ENCODE measurements at places on chromosomes 12 and 14. TPM values are rescaled to one million over a fixed set of nuclear protein-coding genes. Genes with fewer than 3 reads are reported as not detected.

- no peaks in the 10 kb centered on the region for H3K27me3 ChIP-seq
- H3K27ac ChIP-seq, result peak overlapping the region; percentile 93
- H3K4me3 ChIP-seq, result peak overlapping the region; percentile 100
- DNase-seq, result no peak
- H3K36me3 ChIP-seq, result peaks cover 2% of the 10 kb centered on the region
- H3K4me1 ChIP-seq, result peaks cover 62% of the 10 kb centered on the region
Measured at GRCh38 chr12:122981036-122981471, 573 bp downstream of the ARL6IP4 start.

DNA sequence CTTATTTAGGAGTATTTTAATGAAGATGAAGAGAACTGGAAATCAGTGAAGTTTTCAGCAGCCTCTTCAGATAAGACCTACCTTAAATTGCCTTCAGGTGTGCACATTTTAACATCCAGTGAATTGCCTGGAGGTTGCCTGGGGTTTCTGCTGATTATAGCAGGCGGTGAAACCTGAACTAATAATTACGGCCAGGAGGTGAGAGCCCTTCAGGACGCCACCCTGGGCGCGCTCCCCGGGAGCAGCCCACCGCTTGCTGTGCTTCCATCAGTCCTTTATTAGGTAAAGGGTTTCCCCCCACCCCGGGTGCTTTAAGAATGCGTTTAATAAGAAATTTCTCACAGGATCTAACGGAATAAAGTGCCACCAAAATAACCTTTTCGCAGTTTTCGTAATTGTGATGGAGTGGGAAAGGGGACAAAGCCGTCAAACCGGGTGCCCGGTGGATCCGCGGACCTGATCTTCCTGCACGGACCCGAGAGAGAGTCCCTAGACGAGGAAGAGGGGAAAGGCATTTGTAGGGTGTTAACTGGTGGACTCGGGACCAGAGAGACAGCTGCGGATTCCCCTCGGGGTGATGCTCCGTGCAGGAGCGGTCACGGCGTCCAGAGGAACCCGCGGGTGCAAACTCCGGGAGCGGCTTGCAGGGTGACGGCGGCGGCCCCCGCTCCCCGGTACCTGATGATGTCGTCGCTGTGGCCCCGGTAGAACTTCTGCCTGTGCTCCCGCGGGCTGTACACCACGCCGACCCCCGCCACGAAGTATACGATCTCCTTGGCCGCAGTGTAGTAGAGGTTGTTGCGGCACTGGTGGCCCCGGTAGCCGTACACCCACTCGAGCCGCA is 902 bp downstream of the EML5 start:
- no peaks in the 10 kb centered on the region for H3K36me3 ChIP-seq
- no peaks in the 10 kb centered on the region for H3K27me3 ChIP-seq
- peaks cover 5% of the 10 kb centered on the region for H3K4me1 ChIP-seq
- peak overlapping the region; percentile 53 for H3K4me3 ChIP-seq

Gene SELPLG
- 10.1 TPM for total RNA-seq

Gene LRTM2
- total RNA-seq, result not detected

DNA sequence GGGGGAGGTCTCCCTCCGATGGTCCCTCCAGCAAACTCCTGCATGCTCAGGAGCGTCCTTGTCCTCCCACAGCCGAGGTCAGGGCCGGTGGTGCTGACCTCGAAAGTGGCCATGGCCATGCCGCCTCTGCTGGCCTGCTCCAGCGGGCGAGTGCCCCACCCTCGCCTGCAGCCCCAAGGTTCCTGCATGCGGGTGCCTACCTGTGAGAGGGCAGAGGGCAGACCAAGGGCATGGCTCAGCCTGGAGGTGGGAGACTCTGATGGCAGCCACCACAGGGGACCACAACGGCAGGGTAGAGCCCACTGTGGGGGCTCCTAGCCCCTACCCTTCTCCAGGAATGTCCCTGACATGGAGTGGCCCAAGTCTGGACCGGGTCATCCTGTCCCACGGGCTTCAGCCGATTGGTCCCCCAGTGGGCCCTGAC is 38.1 kb upstream of the PPP1R13B start:
- no peak overlapping the region for H3K4me3 ChIP-seq
- no peak for DNase-seq
- H3K27me3 ChIP-seq, result no peaks in the 10 kb centered on the region
- no peaks in the 10 kb centered on the region for H3K36me3 ChIP-seq

Gene GZMH
- 1.9 TPM for total RNA-seq

- no peaks in the 10 kb centered on the region for H3K27me3 ChIP-seq
- DNase-seq, result no peak
- peaks cover 59% of the 10 kb centered on the region for H3K4me1 ChIP-seq
- peak overlapping the region; percentile 86 for H3K27ac ChIP-seq
Measured at GRCh38 chr14:104688505-104689108, 811 bp upstream of the INF2 start.

GRCh38 chr14:74240794-74241651 is 1.8 kb downstream of the VSX2 start:
- H3K4me3 ChIP-seq, result peak overlapping the region; percentile 57
- H3K36me3 ChIP-seq, result no peaks in the 10 kb centered on the region
- peaks cover 31% of the 10 kb centered on the region for H3K4me1 ChIP-seq
- H3K27me3 ChIP-seq, result peaks cover 32% of the 10 kb centered on the region

GRCh38 chr12:153080-153746 is 60.7 kb downstream of the SLC6A12 start:
- peaks cover 54% of the 10 kb centered on the region for H3K27me3 ChIP-seq
- H3K4me1 ChIP-seq, result peaks cover 8% of the 10 kb centered on the region
- no peak overlapping the region for H3K27ac ChIP-seq
- no peak overlapping the region for H3K4me3 ChIP-seq

DNA sequence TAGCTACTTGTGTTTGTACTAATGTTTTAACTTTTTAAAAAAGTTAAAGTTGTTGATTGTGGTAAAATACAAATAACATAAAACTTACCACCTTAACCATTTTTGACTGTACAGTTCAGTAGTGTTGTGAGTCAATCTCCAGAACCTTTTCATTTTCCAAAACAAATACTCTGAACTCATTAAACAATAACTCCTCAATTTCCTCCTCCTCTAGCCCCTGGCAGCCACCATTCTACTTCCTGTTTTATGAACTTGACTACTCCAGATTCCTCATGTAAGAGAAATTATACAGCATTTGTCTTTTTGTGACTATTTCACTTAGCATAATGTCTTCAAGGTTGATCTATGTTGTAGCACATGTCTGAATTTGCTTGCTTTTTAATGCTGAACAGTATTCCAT is 299.1 kb upstream of the AMIGO2 start:
- H3K4me3 ChIP-seq, result no peak overlapping the region
- H3K27me3 ChIP-seq, result no peaks in the 10 kb centered on the region
- no peak for DNase-seq
- no peaks in the 10 kb centered on the region for H3K36me3 ChIP-seq
- H3K4me1 ChIP-seq, result peaks cover 12% of the 10 kb centered on the region

Gene KHNYN
- total RNA-seq, result 68.9 TPM

- no peaks in the 10 kb centered on the region for H3K4me1 ChIP-seq
- H3K27ac ChIP-seq, result no peak overlapping the region
- H3K27me3 ChIP-seq, result no peaks in the 10 kb centered on the region
- DNase-seq, result no peak
- H3K4me3 ChIP-seq, result no peak overlapping the region
- no peaks in the 10 kb centered on the region for H3K36me3 ChIP-seq
Measured at GRCh38 chr12:90368081-90368480, 586.9 kb downstream of the CCER1 start.

DNA sequence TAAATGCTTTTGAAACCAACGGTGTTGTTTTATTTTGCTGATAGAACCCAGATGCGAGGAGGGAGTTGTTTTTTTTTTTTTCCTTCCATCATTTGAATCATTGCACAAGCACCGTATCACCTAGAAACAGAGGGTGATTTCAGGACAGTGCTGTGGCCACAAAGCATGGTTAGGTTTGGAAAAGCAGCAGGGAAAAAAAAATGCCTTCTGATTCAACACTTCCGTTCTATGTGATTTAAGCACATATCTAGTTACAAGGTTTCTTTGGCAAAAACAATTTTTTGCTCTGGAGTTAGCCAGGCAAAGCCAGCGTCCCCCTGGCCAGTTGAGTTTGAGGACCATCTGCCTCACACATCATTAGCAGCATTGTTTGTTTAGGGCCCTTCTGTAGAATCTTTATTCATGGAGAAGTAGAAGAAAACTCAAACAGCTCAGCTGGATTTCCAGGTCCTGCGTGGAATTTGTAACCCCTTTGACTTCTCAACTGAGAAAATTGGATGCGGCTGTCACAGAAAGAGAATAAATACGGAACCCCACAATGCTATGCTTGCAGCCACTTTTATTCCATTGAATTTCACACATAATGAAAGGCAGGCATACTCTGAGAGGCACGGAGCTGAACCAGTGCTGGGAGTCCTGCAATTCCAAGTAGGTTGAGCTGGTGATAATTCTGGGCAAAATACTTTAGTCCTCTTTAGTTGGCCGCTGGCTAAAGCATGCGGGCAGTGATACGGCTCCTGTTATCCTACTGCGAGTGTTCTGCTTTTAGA is 17.0 kb upstream of the WNT5B start:
- no peak overlapping the region for H3K27ac ChIP-seq
- peaks cover 27% of the 10 kb centered on the region for H3K4me1 ChIP-seq
- H3K36me3 ChIP-seq, result no peaks in the 10 kb centered on the region
- no peaks in the 10 kb centered on the region for H3K27me3 ChIP-seq
- DNase-seq, result no peak

Gene SLC10A1
- not detected for total RNA-seq

DNA sequence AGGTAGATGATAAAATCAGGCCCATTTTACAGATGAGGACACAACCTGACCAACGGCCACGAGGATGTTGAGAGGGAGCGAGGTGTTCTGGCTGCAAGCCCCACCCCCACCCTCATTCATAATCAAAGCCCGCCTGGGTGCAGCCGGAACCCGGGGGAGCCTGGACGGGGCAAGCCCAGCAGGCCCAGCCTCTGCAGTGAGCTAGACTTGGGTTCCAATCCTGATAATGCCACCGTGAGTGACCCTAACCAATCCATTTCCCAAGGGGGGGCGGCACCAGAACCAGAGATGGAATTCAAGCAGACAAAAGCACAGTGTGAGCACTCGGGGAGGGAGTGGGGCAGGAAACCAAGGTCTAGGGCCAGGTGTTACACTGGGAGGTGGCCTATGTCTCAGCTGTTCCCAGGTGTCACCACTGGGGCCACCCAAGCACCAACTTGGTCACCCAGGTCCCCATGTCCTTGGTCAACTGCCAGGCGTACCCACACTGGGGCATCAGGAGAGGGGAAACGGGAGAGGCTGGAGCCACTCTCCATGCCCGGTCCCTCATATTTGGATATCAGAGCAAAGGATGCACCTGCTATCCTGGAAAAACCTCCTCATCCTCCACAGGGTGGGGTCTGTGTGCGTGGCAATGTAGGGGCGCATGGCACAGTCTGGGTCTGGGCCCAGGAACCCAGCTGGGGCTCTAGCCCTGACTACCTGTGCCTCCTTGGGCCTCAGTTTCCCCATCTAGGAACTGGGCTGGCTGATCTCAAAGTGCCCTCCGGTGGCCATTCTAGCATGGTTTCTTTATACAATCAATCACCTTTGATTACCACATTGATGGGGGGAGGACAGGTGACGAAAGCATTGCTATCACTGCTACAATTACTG is 58.4 kb downstream of the FAM222A start:
- no peak overlapping the region for H3K27ac ChIP-seq
- no peak for DNase-seq
- H3K4me3 ChIP-seq, result no peak overlapping the region
- no peaks in the 10 kb centered on the region for H3K36me3 ChIP-seq

GRCh38 chr14:100614803-100615202 is 27.6 kb upstream of the BEGAIN start:
- no peak overlapping the region for H3K27ac ChIP-seq
- H3K4me1 ChIP-seq, result no peaks in the 10 kb centered on the region
- H3K36me3 ChIP-seq, result no peaks in the 10 kb centered on the region
- H3K4me3 ChIP-seq, result no peak overlapping the region

DNA sequence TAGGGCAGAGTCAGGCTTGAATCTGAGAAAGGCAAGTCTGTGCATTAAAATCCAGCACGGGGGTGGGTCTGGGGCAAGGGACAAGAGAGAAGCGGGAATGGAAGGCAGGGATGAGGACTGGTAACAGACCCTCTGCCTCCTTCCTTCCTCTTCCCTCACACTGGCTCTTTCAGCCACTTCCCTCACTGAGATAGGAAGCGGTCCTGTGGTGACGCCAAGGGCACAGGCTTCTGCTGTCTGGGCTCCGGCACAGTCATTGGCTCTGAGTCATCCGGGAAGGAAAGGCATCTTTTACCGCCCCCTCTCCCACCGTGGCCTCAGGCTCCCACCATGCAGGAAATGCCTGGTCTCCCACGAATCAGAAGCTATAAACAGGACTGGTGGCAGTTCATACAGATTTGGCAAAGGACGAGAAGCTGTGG is 70.2 kb downstream of the ETV6 start:
- no peaks in the 10 kb centered on the region for H3K36me3 ChIP-seq
- H3K4me1 ChIP-seq, result peaks cover 9% of the 10 kb centered on the region
- DNase-seq, result no peak
- H3K27ac ChIP-seq, result peak overlapping the region; percentile 32
- H3K4me3 ChIP-seq, result no peak overlapping the region
- H3K27me3 ChIP-seq, result no peaks in the 10 kb centered on the region

GRCh38 chr14:93343797-93344196 is 3.2 kb upstream of the COX8C start:
- no peaks in the 10 kb centered on the region for H3K4me1 ChIP-seq
- H3K27ac ChIP-seq, result no peak overlapping the region
- H3K36me3 ChIP-seq, result no peaks in the 10 kb centered on the region
- no peaks in the 10 kb centered on the region for H3K27me3 ChIP-seq
- no peak overlapping the region for H3K4me3 ChIP-seq

DNA sequence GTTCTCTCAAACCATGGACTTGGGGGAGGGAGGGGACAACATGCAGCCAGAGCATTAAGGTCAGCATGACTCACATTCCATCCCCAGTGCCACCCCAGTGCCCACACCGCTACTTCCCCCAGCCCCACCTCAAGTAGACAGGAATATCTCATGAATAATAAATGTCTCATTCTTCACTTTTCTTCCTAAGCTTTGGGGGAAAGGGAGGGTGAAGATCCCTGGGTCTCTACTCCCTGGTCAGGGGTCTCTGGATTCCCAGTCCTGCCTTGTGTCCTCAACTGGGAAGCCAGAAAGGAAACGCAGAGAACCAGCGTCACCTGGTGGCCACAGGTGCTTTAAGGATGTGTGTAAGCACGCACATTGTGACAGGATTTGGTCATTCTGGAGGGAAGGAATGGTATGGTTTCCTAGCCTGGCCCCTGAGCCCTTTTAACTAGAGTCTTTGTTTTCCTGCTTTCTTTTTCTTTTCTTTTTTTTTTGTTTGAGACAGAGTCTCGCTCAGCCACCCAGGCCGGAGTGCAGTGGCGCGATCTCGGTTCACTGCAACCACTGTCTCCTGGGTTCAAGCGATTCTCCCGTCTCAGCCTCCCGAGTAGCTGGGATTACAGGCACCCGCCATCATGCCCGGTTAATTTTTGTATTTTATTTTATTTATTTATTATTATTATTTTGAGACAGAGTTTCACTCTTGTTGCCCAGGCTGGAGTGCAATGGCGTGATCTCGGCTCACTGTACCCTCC is 3.4 kb downstream of the GPR84 start:
- peaks cover 10% of the 10 kb centered on the region for H3K4me1 ChIP-seq
- no peak overlapping the region for H3K4me3 ChIP-seq
- no peaks in the 10 kb centered on the region for H3K36me3 ChIP-seq
- H3K27me3 ChIP-seq, result no peaks in the 10 kb centered on the region
- no peak overlapping the region for H3K27ac ChIP-seq

- H3K36me3 ChIP-seq, result no peaks in the 10 kb centered on the region
- H3K4me1 ChIP-seq, result no peaks in the 10 kb centered on the region
- H3K27me3 ChIP-seq, result no peaks in the 10 kb centered on the region
- H3K27ac ChIP-seq, result no peak overlapping the region
Measured at GRCh38 chr12:95642583-95642982, 91.3 kb upstream of the USP44 start.

Gene RALGAPA1
- total RNA-seq, result 28.3 TPM

- H3K4me1 ChIP-seq, result peaks cover 11% of the 10 kb centered on the region
- H3K27me3 ChIP-seq, result no peaks in the 10 kb centered on the region
- DNase-seq, result no peak
- no peak overlapping the region for H3K4me3 ChIP-seq
Measured at GRCh38 chr12:6438345-6438744, 6.4 kb upstream of the CD27 start.
